HCT116 (cell line): ENCODE measurements at places on chromosomes 3 and 15. TPM values are rescaled to one million over a fixed set of nuclear protein-coding genes. Genes with fewer than 3 reads are reported as not detected.

HCLS1 gene
- total RNA-seq = 1.6 TPM

KNL1 gene
- 30.6 TPM for total RNA-seq

DNA sequence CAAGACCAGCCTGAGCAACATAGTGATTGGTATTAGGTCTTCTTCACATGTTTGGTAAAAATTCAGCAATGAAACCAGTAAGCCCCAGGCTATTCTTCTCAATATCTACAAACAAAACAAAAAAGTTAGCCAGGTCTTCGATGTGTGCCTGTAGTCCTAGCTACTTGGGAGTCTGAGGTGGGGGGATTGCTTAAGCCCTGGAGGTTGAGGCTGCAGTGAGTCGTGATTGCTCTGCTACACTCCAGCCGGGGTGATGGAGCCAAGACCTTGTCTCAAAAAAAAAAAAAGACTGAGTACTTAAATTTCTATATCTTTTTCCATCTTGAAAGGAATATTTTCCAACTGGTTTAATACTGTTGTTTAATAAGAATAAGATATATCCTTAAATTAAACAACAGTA, 106.8 kb downstream of the MBNL1 start:
- H3K4me1 ChIP-seq = peaks cover 5% of the 10 kb centered on the region; the same call in 1 of the 2 replicates
- H3K36me3 ChIP-seq = no peaks in the 10 kb centered on the region
- no peak overlapping the region for H3K27ac ChIP-seq
- no peaks in the 10 kb centered on the region for H3K27me3 ChIP-seq
- no peak for DNase-seq
- no peak overlapping the region for H3K4me3 ChIP-seq

DNA sequence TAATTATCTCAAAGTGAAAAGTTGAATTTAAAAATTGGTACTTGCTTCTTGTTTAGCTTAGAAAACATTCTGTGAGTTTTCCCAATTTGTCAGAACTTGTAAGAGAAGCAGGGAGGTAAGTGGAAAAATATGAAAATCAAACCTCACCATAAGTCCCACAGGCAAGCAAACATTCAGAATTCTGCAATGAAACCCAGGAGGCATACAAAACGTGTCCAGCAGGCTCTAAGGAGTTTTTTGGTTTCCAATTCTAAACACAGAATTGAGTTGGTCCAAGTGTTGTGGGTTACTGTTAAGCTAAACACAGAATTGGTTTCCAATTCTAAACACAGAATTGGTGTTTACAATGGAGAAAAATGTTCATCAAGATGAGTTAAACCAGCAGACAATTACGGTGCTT, 27.1 kb upstream of the ACKR4 start:
- DNase-seq = no peak
- H3K27me3 ChIP-seq = no peaks in the 10 kb centered on the region
- H3K4me1 ChIP-seq = no peaks in the 10 kb centered on the region
- no peaks in the 10 kb centered on the region for H3K36me3 ChIP-seq
- H3K4me3 ChIP-seq = no peak overlapping the region

DNA sequence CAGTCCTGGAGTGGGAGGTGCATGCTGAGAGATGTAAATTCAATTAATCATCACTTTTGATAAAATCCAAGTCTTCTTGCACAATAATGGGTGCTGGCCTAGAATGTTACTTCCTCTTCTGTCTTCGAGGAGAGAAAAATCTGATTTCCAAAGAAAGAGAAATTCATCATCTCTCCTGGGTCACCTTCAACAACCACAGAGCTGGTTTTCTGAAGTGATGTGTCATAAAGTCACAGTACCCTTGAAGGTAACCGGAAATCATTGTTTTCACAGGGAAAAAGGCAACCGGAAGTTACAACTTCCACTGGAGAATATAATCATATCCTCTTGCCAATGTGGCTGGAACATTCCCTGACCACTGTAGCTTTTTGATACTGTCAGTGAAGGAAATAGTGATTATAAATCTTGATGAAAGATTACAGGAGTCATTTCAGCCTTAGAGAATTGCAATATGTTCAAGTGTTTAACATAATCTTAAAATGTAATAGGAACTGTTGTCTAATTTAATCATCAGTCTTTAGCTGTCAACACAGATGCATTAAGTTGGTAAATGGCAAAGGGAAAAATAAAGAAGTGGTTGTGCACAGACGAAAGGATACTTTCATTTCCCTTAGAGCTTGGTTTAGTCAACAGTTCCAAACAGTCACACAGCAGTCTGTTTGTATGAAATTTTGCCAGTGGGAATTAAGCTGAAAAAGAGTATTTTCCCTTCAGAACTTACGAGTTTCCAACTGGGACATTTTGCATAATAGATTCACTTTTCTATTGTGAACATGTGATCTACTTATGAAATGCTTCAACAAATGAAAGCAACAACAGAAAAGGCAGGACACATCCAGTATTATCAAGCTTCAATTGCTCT, 106.5 kb upstream of the SLC4A7 start:
- no peaks in the 10 kb centered on the region for H3K27me3 ChIP-seq
- H3K4me3 ChIP-seq = no peak overlapping the region
- no peaks in the 10 kb centered on the region for H3K4me1 ChIP-seq
- no peaks in the 10 kb centered on the region for H3K36me3 ChIP-seq
- no peak for DNase-seq

- H3K36me3 ChIP-seq = no peaks in the 10 kb centered on the region
- no peak overlapping the region for H3K27ac ChIP-seq
- H3K27me3 ChIP-seq = peaks cover 5% of the 10 kb centered on the region
- no peak for DNase-seq
- no peaks in the 10 kb centered on the region for H3K4me1 ChIP-seq
Observed at GRCh38 chr3:41024031-41024836, 175.1 kb upstream of the CTNNB1 start.

- no peaks in the 10 kb centered on the region for H3K27me3 ChIP-seq
- no peak overlapping the region for H3K4me3 ChIP-seq
- H3K27ac ChIP-seq = no peak overlapping the region
- H3K4me1 ChIP-seq = no peaks in the 10 kb centered on the region
Observed at GRCh38 chr3:95217661-95218060, 1154.8 kb downstream of the NSUN3 start.

DNA sequence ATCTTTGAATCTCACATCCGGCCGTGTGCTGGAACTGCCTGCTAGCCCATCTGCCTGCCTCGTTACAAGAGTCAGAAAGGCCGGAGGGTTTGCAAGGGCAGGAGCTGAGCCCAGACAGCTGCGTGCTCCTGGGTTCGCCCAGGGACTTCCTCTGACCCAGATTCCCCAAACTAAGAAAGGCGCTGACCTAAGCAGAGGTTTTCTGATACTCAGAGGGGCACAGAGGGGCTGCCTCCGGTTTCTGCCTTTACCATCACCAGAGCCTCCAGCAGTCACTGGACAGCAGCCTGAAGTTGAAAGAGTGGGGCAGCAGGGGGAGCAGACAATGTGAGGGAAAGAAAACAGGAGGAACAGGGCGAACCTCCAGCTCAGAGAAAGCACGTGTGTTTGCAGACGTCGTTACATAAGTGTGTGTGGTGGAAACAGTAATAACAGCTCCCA, 33.4 kb upstream of the RAD18 start:
- peaks cover 5% of the 10 kb centered on the region; the same call in 1 of the 2 replicates for H3K27me3 ChIP-seq
- H3K27ac ChIP-seq = no peak overlapping the region
- H3K36me3 ChIP-seq = no peaks in the 10 kb centered on the region

- DNase-seq = no peak
- H3K27ac ChIP-seq = no peak overlapping the region
- no peaks in the 10 kb centered on the region for H3K36me3 ChIP-seq
- no peaks in the 10 kb centered on the region for H3K4me1 ChIP-seq
Observed at GRCh38 chr3:8011902-8012301, 489.7 kb upstream of the LMCD1 start.
